Type B pancreatic cell (in vitro differentiated cells): ENCODE measurements at places on chromosomes 6 and 20.

- DNase-seq = no peak
Observed at GRCh38 chr20:20772497-20773085, 60.1 kb upstream of the RALGAPA2 start.

GRCh38 chr20:3686867-3687321, 5.1 kb upstream of the ADAM33 start:
- no peak for DNase-seq

- no peak for DNase-seq
Observed at GRCh38 chr6:37516920-37517405, 17.3 kb upstream of the CCDC167 start.

DNA sequence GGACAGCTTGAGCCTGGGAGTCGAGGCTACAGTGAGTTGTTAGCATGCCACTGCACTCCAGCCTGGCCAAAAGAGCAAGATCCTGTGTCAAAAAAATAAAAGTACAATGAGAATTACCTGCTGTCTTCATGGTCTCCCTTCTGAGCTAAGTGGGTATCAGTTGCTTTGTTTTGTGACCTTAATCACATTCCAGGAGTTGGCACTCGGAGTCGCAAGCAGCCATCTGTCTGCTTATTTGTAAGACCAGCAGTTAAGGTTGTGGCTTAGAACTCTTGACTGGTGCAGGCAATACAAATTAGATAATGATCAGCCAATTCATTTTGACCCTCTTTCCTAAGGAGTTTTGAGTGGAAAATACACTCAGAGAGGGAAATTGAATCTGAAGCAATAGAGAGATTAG, 114.0 kb downstream of the MYO6 start:
- no peak for DNase-seq

DNA sequence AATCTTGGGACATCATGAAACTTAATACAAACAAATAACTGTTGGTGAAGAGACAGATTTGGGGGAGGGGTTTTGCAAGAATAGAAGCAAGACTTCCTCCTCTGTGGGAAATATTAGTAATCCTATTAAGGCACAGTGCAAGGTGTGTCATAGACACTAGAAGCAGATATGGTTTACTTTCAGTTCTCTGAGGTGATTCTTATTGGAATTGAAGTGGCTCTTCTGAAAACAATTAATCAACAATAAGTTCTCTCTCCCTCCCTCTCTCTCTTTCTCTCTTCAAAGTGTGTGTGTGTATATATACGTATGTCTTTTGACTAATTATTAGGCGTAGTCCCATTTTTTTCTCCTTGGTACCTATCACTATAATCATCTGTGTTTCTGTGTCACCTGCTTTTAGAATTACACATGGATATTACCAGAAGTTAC, 99.8 kb downstream of the HIVEP2 start:
- DNase-seq = no peak

DNA sequence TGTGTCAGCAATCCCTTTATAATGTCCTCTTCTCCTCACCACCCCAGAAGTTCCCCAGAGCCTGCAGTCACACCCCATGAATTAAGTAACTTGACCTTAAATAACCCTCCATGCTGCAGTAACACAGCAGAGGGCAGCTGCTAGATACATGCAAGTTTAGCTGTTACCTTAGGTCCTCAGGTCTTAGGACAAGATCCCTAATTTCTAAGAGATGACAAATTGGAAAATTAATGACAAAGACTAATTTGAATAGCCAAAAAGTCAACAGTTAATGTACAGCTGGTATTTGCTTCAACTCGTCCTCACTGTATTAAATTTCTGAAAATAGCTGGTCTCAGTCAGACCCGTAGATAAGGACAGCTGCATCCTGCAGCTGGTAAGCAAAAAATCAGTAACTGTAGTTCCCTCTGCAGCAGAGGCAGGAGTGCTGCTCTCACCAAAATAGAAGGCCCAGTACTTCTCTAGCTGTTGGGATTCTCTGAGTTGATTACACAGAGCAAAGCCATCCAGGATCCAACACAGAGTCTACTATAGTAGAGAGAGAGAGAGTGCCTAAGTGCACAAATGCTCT, 62.4 kb downstream of the TNFRSF21 start:
- no peak for DNase-seq

- DNase-seq = no peak
Observed at GRCh38 chr6:24536466-24536865, 41.7 kb downstream of the ALDH5A1 start.
